Activated naive CD4-positive, alpha-beta T cell treated with anti-CD3 and anti-CD28 coated beads, Interleukin-2, amount 10 ng/mL, durations not matched to agents 7 days and 5 days (primary cell): ENCODE measurements at places on chromosomes 1 and 21.

DNA sequence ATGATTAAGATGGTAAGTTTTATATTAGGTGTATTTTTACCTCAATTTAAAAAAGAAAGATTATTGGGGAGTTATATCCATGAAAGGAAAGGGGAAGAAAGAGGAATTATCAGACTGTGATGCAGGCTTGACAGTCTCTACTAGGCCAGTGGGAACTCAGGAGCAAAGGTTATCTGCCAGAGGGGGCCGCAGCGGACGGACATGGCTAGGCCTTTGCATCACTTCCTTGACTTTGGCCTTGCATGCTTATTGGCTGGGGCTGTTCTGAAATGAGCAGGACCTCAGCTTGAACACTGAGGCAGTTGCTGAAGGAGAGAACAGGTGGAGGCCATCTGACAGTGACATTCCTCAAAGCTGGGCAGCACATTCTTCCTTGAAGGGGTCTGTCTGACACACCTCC is 150.9 kb downstream of the CYYR1 start:
- no peak for DNase-seq

GRCh38 chr1:8013399-8013798 is 12.7 kb downstream of the ERRFI1 start:
- no peak for DNase-seq

- no peak for DNase-seq
Observed at GRCh38 chr1:2270260-2271100, 42.4 kb downstream of the SKI start.

GRCh38 chr1:119101563-119101962 is 38.9 kb downstream of the WARS2 start:
- no peak for DNase-seq

DNA sequence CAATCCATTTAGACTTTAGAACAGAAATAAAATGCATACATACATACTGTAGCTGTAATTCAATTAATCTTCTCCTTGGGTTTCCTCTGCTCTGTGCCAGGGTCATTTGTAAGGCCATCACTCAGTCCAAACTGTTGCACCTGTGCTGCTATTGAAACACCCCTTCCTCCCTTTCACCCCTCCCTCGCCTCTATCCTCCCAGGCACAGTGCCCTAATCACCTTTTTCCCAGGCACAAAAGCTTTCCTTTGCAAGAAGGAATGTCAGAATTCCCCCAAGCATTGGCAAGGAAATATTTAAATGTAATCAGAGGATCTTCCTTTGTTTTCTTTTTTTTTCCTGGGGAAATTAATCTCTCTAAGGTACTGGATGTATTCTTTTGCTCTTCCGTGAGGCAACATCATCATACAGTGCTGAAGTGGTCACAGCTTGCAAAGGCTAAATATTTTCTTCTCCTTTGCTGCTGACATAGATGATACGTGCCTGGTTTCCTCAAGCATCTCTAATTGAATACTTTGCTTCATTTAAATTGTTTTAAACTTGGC is 339.3 kb upstream of the NR5A2 start:
- no peak for DNase-seq

- no peak for DNase-seq
Observed at GRCh38 chr1:108199201-108199691, 897 bp downstream of the SLC25A24 start.

- DNase-seq, result peak; percentile 87
Observed at GRCh38 chr1:172394141-172394751, 26.2 kb upstream of the C1orf105 start.

- no peak for DNase-seq
Observed at GRCh38 chr21:25934130-25934529, 199.4 kb downstream of the GABPA start.

GRCh38 chr1:218525451-218526197 is 180.5 kb downstream of the TGFB2 start:
- DNase-seq, result no peak

DNA sequence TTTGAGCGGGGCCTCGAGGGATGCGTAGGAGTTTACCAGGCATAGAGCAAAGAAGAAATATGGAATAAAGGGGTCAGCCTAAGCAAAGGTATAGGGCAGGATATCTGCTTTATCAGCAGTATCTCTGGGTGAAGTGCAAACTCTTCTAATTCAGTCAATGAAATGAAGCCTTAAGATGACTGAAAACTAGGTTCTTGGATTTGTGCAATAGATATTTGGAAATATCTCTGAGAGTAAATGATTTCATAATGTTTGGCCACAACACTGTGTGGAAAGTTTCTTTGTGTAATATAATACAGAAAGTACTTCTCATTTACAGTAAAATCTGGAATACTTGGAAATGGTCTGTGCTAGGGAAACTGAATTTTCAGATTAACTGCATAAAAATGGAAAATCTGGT is 26.1 kb downstream of the KCNJ15 start:
- no peak for DNase-seq

DNA sequence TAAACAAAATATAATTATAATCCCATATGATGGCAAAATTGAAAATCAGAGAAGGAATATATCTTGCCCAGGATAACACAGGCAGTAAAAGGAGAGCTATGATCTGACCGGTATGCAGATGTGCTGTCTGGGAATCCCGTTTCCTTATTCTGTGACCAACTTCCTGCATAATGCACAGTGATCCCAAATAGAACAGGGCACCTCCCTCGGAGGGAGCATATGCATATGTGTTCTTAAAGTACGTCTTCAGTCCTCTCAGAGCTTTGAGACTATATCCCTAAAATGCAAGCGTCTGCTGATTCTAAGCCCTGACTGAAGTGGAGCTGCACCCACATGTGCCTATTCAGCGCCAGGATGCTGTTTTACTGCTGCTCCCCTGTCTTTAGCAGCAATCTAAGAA is 366.1 kb upstream of the PTBP2 start:
- DNase-seq, result no peak

DNA sequence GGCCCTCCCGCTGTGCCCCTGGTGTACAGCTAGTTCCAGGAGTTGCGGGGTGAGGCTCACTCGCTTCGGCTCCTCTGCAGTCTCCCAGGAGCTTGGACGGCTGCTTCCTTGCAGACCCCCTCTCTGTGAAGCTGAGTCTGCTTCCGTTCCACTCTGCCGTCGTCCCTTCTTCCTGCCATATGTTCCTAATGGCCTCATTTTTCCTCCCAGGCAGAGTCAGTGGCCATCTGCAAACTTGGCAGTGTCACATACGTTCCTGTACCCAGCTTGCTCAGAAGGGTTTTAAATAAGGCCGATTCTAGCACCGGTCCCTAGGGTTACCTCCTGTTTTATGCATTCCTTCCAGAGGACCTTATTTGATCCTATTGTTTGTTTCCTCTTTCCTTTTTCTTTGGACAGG is 21.3 kb downstream of the ACTL8 start:
- no peak for DNase-seq

DNA sequence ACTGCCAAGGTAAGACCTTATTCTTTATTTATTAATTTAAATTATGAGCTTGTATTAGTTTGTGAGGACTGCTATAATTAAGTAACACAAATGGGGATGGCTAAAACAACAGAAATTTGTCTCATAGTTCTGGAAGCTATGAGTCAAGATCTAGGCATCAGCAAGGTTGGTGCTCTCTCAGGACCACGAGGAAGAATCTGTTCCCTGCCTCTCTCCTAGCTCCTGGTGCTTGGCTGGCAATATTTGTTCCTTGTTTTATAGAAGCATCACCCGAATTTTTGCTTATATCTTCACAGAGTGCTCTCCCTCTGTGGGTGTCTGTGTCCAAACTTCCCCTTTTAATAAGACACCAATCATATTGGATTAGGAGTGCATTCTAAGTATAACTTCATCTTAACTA is 41.4 kb upstream of the CCDC190 start:
- no peak for DNase-seq

GRCh38 chr1:91732291-91733107 is 153.5 kb downstream of the TGFBR3 start:
- no peak for DNase-seq

- DNase-seq, result no peak
Observed at GRCh38 chr21:38959692-38960061, 153.9 kb downstream of the ETS2 start.

DNA sequence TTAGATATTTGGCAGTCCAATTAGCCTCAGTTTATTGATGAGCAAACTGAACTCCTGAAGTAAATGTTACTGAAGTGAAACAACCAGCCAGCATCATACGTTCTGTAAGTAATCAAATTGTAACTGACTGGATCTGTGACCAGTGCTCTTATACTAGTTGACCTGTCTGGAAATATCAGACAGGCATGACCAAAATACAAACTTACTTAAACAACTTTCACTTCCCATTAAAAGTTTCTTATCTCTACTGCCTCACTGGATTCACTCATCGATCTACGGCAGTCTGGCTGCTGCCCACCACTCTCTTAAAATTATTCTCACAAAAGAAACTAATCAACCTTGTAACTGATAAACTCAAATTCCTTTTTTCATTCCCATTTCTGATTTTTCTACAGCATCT is 56.4 kb downstream of the WDR3 start:
- no peak for DNase-seq

DNA sequence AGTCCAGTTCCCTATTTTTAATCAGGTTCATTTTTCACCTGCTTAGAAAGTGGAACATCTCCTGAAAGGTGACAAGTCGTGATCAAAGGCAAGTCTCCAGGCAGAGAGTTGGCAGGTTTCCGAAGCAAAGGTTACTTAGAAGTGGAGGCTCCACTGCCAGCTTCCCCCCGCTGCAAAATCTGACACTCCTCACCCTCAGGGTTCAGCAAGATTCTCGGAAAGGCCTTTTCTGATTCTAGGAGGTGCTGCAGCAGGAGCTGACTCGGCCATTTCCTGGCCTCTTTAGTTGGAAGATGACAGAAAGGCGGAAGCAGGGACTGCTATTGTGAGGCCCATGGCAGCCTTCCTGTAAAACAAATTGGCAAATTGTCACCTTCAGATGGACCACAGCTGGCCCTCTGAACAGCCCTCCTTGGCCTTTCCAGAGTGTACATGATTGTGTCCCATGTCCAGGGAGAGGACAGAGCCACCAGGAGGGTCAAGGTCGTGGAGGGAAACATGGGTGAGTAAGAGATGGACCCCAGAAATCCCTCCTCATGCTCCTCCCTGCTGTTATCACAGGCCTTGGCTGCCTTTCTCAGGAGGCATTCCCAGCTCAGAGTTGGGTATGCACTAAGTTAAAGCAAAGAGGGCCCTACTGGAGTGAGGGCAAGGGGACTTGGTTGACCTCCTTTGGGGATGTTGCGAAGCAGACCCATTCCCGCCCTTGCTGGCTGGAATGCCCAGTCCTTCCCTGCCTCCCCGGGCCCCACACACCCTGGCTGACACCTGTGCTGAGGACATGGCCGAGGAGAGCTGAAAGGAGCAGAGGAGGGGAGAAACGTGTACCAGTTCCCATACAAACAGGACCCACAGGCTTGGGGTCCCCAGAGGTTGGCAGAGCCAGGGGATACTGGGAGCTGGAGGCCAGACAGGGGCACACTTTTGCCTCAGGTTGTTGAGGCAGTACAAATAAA is 115.5 kb upstream of the IRF2BP2 start:
- DNase-seq, result peak; percentile 79

DNA sequence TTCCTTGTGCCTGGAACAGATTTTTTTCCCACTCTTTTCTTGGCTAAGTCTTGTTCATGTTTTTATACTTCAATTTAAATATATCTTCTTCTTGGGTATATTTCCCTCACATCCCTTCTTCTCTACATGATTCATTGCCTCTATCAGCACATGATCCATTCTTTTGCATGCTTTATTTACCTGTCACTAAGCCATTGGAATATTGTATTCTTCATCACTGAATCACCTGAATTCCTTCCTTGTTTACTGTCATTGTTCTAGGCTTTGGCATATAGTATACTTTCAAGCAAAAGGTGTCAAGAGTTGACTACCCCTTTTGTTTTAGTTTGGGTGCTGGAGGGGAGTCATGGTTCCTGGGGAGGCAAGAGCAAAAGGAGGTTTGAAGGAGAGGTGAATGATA is 464.5 kb upstream of the LRRC7 start:
- no peak for DNase-seq

- DNase-seq, result no peak
Observed at GRCh38 chr1:20723537-20724363, 5.9 kb upstream of the KIF17 start.

GRCh38 chr1:38000529-38001455 is 4.5 kb downstream of the FHL3 start:
- DNase-seq, result no peak

GRCh38 chr1:192958871-192959270 is 100.3 kb downstream of the UCHL5 start:
- DNase-seq, result no peak

DNA sequence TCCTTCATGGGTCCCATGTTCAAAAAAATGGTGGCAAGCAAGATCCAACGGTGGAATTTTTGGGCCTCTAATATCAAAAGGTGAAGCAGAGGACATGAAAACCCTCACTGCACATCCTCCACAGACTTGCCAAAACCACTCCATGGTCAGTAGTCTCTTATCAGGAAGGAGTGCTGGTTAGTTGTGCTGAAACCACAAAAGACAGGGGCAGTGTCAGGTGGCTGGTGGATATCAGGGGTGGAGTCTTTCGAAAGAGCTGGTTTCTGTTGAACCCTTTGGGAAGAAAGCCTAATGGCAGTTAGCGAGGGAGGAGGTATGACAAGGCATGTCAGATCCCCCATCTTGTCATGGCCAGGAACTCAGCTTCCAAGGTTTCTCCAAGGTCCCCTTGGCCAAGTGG is 395.9 kb upstream of the CAMK1G start:
- DNase-seq, result no peak

- DNase-seq, result no peak
Observed at GRCh38 chr1:27548858-27549719, 54.9 kb downstream of the AHDC1 start.

DNA sequence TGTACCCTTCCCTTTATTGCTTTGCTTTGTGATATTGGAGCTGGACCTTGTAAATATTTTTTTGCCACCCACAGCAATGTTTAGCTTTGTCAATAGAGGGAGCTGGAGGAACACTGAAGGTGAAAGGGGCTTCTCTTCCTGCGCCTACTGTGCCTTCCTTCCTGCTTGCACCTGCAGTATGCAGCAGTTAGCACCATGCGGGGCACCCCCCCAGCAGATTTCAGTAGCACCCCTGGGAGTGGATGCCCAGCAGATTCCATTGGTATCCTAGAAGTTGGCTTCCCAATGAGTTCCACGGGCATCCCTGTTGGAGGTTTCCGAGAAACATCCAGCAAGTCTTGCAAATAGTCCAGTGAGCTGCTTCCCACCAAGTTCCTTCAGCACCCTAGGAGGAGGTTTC is 25.6 kb downstream of the S100A10 start:
- peak; percentile 66 for DNase-seq

DNA sequence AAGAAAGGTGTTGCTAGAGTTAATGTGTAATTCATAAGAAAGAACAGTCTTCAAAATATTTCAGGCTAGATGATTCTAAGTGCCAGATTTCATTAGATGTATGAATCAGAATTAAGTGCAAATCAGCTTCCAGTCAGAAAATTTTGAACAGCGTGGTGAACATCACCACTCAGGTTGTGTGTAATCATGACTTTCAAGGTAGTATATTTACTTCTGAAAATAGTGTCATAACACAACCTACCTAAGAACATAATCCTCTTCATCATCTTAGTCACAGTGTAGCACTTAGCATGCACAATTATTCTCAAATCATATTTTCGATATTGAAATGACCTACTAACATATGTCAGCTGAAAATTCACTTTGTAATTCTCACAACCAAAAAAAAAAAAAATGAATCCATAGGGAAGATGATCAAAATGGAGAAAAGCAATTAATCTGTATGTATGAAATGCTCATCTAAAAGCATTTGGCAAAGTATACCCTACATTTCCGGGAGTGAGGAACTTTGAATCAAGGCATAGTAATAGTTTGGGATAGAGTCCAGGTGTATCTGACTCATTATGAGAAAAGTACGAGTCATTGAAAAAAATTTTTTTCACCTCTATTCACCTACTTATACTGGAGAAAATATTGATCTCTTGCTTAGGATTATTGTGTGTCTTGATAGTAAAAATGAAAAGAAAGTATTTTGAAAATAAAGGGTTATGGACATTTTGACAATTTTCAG is 221.8 kb upstream of the CHRM3 start:
- DNase-seq, result no peak
